T-cell (primary cell): ENCODE measurements at places on chromosomes 1 and 21.

- no peak for DNase-seq
Measured at GRCh38 chr1:12206792-12207424, 22.9 kb upstream of the VPS13D start.

DNA sequence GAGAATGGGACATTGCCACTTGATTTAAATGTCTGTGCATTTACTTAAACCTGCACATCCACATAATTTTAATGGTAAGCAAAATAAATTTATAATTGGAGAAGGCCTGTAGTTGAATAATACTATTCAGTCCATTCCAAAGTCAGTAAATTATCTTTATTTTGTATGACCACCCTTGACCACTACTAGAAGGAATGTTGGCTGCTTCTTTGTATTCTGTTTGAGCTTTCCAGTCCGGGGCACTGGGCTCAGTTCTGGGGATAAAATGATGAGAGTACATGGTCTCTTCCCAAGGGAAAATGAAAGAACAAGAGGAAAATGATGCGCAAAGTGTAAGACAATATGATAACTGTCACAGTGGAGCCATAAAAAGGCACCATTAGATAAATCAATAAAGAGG is 98.9 kb downstream of the CRB1 start:
- DNase-seq = no peak

DNA sequence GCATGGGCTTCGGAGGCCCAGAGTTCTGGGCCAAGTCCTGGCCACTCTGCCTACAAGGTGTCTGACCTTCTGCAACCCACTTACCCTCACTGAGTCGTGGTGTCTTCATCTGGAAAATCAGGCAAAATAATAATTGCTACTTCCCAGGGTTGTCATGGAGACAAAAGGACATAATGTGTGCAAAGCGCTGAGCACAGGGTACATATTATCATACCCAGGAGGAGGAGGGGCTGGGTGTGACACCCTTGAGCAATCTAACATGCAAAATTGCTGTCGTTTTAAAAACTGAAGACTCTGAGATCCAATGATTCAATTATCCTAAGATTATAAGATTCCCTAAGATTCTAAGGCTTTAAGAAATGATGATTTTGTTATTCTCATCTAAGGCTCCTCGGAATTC is 459.5 kb downstream of the PTPRU start:
- DNase-seq = no peak

- no peak for DNase-seq
Measured at GRCh38 chr21:40351006-40351405, 483.8 kb downstream of the PCP4 start.

- DNase-seq = no peak
Measured at GRCh38 chr1:228281631-228282328, 73.9 kb downstream of the OBSCN start.

DNA sequence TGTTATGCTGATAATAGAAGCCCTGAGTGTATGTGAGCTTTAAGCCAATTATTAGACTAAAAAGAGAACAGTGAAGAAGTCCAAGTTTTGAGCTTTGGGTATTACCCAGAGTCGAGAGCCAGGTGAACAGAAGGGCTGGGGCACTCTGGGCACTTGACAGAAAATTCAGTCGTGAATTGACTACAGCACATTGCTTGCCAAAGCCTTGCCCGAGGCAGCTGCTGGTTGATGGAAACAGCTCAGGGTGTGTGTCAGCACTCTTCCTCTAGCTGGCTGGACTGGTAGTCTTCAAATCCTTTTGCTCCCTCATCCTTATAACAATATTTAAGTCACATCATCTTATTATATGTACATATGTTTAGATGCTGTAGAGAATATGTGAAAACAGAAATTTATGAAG is 21.3 kb downstream of the PDE4B start:
- DNase-seq = no peak

- no peak for DNase-seq
Measured at GRCh38 chr1:224448453-224449017, 13.9 kb upstream of the WDR26 start.

- DNase-seq = no peak
Measured at GRCh38 chr1:153963850-153964331, 554 bp upstream of the SLC39A1 start.

- no peak for DNase-seq
Measured at GRCh38 chr21:36691555-36692041, 7.3 kb upstream of the SIM2 start.

DNA sequence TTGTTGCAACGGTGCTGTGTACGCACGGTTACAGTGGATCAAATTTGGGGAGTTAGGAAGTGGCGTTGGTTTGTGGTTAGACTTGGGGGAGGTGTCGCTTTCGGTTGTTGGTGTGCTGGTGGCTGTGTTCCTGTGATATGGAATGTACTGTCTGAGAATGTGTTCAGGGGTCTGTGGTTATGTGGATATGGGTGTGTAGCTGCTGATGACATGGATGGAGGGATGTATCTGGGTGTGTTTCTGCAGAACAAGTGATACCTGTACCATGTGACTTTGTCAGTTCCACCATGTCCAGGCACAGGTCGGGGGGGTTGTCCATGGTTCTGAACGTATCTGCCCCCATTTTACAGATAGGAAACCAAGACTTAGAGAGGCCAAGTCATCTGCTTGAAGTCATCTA is 22.7 kb downstream of the PAX7 start:
- peak; percentile 12 for DNase-seq

- no peak for DNase-seq
Measured at GRCh38 chr1:54405898-54406293, 298 bp downstream of the SSBP3 start.

- no peak for DNase-seq
Measured at GRCh38 chr1:212782422-212783154, 9.0 kb downstream of the NSL1 start.

- DNase-seq = no peak
Measured at GRCh38 chr1:186089940-186090339, 285.1 kb downstream of the TPR start.

DNA sequence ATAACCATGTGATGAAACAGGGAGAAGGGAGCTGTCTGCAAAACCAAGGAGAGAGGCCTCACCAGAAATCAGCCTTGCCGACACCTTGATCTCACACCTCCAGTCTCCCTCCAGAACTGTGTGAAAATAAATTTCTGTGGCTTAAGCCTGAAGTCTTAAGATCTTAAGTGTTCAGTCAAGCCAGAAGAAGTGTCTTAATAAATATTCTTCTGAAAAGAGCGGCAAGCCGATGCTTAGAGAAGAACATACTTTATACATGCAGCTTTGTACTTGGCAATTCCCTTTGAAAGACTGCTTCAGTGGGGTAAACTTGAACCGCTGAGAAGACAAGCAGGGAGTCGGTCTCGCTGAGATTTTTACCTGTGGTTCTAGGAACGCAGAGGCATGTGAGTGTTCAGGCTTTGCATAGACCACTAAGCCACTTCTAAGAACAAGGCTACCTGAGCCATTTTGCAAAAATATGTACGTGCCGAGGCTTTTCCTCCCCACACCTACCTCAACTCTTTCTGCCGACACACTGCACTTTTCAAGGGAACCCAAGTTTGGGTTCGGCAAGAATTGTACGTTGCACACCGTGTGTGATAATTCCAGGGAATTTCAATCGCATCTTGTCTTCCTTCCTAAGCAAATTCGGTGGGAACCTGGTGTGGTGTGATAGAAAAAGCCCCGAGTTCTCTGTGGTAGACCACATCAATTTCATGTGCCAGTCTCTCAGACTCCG is 3.4 kb downstream of the RUNX1 start:
- DNase-seq = peak; percentile 66

DNA sequence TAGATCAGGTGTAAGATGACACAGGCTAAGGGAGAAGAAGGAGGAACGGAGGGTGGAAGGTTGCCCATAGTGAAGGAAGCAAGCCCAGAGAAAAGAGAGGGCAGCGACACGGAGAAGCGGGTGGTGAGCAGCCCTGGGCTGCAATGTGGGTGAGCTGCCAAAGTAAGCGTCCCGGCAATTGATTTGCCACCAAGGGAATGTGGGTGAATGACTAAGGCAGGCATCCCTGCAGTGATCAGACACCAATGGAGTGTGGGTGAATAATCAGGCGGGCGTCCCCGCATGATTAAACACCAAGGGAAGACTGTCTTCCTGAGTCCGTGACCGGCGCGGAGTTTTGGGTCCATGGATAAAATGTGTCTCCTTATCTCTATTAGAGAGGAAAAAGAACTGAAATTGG is 79.6 kb downstream of the UCHL5 start:
- DNase-seq = no peak

GRCh38 chr1:230816018-230816417 is 52.3 kb downstream of the C1orf198 start:
- DNase-seq = no peak

GRCh38 chr1:115949156-115949555 is 27.2 kb upstream of the SLC22A15 start:
- DNase-seq = no peak

DNA sequence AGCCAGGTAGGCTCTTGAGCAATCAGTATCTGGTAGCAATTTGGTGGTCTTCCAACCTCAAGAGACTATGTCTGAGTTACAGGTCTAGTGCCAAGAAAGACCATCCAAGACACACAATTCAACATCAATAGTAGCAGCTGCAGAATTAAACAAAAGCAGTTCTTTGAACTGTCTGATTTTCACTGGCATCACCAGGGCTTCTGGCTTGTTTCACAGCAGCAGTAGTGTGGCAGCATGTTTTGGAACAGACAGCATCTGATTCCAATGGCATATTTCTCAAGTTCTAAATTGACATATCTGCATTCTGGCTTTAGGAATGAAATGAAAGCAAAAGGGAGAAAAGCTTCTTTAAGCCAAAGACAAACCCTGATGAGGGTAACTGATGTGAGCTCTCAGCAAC is 334.7 kb upstream of the PRMT6 start:
- no peak for DNase-seq

DNA sequence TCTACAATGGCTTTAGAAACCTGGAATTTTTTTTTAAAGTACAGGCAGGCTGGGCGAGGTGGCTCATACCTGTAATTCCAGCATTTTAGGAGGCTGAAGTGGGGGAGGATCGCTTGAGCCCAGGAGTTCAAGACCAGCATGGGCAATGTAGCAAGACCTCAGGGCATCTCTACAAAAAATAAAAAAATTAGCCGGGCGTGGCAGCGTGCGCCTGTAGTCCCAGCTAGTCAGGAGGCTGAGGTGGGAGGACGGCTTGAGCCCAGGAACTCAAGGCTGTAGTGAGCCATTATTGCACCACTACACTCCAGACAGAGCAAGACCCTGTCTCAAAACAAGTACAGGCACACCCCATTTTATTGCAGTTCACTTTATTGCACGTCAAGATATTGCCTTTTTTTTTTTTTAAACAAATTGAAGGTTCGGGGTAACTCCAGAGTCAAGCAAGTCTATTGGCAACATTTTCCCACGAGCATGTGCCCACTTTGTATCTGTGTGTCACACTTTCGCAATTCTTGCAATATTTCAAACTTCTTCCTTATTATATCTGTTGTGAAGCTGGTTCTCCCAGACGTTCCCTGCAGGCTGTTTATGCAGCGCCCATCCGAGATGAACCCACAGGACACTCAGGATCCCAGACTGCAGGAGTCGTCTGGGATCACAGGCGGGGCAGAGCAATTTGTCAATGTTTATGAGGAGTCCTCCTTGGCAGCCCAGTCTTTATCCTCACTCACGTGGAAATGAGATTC is 4.7 kb downstream of the HES2 start:
- no peak for DNase-seq

DNA sequence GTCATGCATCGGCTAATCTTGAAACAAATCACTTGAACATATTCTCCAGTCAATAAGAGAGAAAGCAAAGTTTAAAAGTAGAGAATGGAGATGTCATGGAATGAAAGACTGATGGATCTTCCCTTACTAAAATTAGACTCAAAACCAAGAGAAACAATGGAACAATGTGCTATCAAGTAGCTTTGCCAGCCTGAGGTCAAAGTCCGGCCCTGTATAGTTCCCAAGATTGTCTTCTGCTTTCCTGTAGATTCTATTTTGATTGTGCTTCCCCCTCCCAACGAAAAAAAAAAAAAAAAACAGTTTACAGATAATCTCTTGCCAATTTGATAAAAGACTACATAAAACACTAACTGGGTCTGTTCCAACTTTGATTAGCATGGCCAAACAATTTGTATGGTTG is 40.8 kb upstream of the KIRREL1 start:
- no peak for DNase-seq

GRCh38 chr21:25676451-25676850 is 37.4 kb downstream of the JAM2 start:
- no peak for DNase-seq

- DNase-seq = no peak
Measured at GRCh38 chr1:33524586-33524985, 52.1 kb downstream of the ZSCAN20 start.

- DNase-seq = no peak
Measured at GRCh38 chr1:77977989-77978292, 931 bp downstream of the FUBP1 start.

GRCh38 chr21:26782331-26782730 is 62.9 kb downstream of the ADAMTS1 start:
- no peak for DNase-seq

- no peak for DNase-seq
Measured at GRCh38 chr1:172252958-172253357, 167.5 kb upstream of the C1orf105 start.

- no peak for DNase-seq
Measured at GRCh38 chr1:167774710-167775109, 52.9 kb downstream of the MPZL1 start.

DNA sequence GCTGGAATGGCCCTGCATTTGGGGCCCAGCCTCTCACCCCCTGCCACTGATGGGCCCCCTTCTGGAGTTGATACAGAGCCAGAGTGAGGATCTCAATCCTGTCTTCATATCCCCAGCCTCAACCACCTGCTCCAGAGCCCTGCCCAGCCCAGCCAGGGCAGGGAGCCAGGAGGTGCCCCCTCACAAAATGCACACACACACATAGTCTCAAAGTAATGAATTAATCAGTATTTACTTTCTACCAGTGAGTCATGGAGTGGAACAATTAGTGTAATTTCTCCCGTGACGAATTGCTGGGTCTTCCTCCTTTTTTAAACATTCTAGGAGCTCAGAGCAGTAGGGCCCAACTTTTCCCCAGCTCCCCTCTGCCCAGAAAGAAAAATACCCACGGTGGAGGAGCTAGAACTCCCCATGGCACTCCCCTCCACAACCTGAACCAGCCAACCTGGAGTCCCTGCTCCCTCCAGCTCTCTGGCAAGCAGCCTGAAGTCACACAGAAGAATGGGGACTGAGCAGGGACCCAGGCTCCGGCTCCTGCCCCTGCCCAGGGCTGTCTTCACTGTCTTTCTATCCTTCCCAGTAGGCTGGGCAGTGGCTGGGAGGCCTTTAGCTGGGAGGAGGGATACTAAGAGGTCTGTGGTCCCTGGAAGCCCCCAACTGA is 29.3 kb downstream of the SDC3 start:
- DNase-seq = no peak

- DNase-seq = no peak
Measured at GRCh38 chr1:97634758-97635157, 286.1 kb downstream of the DPYD start.

GRCh38 chr1:41664861-41665640 is 180.6 kb upstream of the EDN2 start:
- no peak for DNase-seq
